ENCODE measurements at places on chromosomes 2 and 18.

- peak; percentile 20 for DNase-seq
These were observed 35.8 kb downstream of the ANO7 start for GRCh38 chr2:241224018-241224850.

DNA sequence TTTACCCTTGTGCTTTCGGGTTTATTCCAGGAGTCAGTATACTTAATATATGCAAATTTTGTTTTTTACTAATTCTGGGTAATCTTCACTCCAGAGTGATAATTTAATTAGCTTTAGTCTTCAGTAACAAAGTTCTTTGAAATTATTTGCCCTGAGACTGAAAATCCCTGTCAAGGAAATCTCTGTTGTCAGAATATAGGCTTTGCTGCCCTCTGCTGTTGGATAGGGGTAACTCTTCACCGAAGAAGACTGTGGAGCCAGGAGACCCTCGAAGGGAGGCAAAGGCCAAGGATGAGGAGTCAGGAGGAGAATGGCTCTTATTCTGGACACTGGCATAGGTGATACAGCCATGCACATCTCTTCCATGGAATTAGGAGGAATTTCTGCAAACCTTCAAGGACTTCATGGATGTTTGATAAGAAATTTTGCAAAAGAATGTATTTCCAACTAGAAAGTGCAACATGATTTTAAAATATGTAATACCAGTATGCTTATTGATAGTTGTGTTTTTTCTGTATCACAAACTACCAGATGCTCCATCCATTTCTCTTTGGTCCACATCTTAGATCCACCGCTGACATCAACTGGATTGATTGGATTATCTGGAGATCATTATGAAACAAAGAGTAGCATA, 182.3 kb downstream of the RDH14 start:
- DNase-seq, result no peak

DNA sequence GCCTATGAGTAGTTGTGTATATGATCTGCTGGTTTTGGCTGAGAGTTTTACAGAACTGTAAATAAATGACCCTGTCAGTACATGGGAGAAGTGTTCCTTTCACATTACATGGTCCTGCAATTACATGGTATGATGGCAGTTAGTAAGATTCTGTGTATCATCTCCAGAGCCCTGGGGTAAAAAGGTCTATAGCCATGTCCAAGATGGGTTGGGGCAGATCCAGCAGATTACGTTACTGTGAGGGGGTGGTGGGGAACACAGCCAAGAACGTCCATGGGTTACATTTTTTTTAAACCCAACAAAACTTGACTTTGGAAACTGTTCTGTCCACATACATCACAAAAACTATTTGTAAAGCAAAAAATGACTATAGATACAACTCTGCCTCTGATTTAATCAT, 64.2 kb upstream of the LMAN1 start:
- no peak for DNase-seq

GRCh38 chr2:44077942-44078511, 82.2 kb upstream of the LRPPRC start:
- DNase-seq, result no peak

- no peak for DNase-seq
These were observed 41.5 kb downstream of the EPAS1 start for GRCh38 chr2:46338674-46339073.

DNA sequence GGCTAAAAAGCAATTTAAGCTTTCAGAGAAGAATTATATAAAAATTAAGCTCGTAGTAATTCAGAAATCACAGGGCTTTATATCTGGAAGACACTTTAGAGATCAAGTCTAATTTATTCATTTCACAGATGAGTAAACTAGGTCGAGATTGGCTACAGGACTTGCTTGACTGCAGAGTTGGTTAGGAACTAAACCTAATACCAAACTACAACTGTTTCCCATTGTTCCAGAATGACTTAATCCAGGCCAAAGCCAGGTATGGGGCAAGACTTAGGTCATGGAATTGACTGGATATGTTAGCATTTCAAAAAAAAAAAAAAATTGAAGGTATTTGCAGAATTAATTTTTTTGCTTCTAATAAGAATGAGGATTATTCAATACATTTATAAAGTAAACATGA, 146.1 kb downstream of the RIT2 start:
- DNase-seq, result no peak

Data from foreskin keratinocyte (primary cell).